Activated T-cell treated with anti-CD3 and anti-CD28 coated beads, Interleukin-2, amount 50 U/mL, for 48 hours (primary cell): ENCODE measurements at places on chromosomes 11 and 22.

- DNase-seq = peak; percentile 50
Measured at GRCh38 chr22:17774206-17774925, at the start of gene BID. BID (minus strand) TSS chr22:17774469; CDS start chr22:17750116, 24,353 bp downstream.

GRCh38 chr22:48825802-48826520 lies 1001.7 kb downstream of the BRD1 start:
- no peak for DNase-seq

DNA sequence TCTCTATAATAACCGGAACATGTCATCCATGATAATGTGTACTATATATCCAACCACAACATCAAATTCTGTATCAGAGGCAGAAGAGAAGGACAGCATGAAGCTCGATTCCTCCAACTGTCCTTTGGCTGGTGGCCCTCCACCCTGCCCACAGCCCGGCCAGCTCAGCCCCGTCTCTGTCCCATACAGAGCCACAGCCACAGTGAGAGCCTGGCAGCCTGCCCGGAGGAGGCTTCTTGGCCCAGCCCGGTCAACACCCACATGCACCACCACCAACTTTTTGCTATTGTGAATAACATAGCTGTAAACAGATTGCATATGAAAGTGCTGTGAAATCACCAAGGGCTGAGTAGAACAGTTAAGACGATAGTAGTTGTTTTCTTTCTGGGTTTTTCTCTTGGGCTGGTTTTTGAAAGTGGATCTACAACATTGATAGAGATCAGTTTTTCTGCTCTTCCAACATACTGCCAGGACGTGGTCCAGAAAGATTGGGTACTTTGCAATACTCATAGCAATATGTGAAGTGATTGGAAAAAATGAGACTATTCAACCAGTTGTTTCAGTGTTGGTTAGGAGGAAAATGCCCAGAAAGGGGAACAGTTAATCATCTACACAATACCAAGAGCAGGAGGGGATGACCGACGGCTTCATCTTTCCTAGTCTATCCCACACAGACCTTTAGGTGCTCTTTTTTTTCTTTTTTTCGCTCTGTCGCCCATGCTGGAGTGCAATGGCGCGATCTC lies 6.9 kb upstream of the TUBA8 start:
- DNase-seq = peak; percentile 51

DNA sequence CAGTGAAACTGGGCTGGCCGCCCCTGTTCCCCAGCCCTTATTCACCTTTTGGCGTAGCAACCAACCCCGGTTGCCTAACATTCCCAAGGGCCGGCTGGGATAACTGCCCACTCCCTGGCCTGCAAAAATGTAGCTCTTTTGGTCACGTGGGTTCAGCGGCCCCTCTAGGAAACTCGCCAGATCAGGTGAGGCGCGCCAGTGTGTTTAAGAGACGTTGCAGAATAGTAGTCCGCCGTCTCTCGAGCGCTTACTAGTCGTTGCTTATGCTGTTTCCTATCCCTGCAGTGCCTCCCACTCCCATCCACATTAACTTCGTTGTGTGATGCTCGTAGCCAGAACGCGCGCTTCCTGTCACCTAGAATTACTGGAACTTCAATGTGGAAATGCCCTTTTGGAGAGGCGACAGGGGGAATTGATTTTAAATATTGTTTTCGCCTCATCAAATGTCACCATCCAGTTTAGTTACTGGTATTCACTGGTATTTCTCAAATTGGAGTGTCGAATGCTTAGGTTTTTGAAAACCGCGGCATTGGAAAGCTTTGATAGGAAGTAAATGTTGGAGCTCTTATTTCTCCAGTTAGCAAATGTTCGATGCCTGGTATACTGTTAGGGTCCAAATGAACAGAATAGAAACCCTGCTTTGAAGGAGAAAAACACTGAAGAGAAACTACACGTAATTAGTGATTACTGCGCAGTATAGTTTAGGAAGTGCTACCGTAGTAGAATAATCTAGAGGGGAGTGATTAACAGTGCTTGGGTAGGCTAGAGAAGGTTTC lies 823 bp downstream of the CEP57 start:
- peak; percentile 76 for DNase-seq

DNA sequence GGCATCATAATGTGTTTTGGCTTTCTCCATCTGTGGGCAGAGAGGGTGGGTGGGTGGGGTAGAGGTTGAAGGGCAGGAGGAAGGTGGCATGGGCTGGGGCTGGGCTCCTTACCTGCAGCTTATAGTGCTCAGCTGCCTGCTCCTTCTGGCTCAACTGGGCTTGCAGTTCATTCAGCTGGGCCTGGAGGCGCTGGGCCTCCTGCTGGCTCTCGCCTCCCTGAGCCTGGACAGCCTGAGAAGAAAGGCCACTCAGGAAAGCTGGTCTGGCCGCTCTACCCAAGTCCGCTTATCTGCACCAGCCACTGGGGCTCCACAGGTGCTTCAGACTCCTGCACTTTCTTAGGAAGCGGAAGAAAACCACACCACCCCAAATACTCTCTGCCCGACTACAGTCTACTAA lies 10.4 kb downstream of the IL18BP start:
- DNase-seq = no peak

- DNase-seq = no peak
Measured at GRCh38 chr11:65452806-65453490, 30.4 kb downstream of the NEAT1 start.
